ENCODE measurements at places on chromosomes 6 and 20.
A peak's percentile ranks its signal among the peaks of the same experiment; 100 is the strongest.

DNA sequence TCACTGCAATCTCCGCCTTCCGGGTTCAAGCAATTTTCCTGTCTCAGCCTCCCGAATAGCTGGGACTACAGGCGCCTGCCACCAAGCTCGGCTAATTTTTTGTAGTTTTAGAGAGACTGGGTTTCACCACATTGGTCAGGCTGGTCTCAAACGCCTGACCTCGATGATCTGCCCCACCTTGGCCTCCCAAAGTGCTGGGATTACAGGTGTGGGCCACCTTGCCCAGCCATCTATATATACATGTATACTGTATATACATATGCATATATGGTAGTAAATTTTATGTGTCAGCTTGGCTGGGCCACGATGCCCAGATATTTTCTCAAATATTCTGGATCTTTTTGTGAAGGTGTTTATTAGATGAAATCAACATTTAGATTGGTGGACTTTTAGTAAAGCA lies 18.8 kb downstream of the RBL1 start:
- no peak for DNase-seq

GRCh38 chr6:158021376-158021775 lies 39.7 kb downstream of the SYNJ2 start:
- no peak for DNase-seq

GRCh38 chr6:70957284-70957617 lies 391 bp upstream of the B3GAT2 start:
- no peak for DNase-seq

GRCh38 chr6:25341923-25342619 lies 62.9 kb downstream of the CARMIL1 start:
- no peak for DNase-seq

- DNase-seq = peak; percentile 44
Observed at GRCh38 chr6:170266061-170266825, 24.6 kb downstream of the DLL1 start.

DNA sequence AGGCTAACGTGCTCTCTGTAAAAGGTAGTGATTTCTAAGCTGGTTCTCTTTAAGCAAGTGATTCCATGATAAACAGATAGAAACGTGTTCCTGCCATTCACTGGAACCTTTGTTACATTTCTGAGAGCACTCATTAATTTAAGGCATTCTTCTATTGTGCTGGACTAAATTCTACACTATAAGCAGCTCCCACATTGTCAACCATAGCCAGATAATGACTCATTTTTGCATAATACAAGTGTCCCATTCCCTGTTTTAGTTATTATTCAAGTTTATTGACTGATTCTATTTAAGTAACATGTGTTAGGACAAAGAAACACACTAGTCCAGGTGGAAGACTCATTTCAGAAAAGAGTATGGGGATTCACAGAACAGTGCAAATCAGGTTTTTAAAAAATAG lies 13.5 kb upstream of the XRN2 start:
- DNase-seq = no peak

GRCh38 chr20:57323034-57323433 lies 6.6 kb upstream of the SPO11 start:
- no peak for DNase-seq

- no peak for DNase-seq
Observed at GRCh38 chr6:44065443-44066140, 61.7 kb downstream of the MRPL14 start.

DNA sequence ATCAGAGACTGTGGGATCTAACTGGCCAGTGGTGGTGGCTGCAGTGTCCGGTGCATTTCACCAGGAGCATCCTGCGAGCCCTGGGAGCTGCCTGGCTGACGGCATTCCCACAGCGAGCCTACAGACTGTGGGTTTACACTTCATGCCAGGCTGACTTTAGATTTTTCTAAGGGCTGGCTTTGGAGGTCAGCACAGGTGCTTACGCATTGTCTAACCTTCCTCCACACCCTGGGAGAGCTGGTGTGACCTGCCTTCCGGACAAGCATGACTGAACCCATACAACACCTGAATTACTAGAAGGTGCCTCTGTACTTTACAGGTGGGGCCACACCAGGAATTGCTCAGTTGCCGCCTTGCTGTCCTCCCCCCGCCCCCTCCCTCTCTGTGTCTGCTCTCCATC lies 96.2 kb downstream of the RREB1 start:
- no peak for DNase-seq

DNA sequence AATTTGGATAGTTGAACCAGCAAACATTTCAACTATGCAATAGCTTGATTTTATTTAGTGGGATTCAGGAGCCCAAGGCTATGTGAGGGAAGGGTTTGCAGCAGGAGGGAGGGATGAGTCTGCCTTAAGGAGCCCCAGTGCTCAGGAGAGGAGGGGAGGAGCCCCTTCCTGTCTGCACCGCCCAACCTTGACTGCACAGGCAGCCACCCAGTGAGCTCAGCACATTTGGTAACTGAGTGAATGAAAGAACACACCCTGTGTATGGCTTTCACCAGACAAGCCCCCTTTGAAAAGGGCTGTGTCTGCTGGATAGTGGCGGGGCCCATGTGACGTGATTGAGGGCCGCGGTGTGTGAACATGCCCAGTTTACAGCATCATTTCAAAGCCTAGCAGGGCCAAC lies 17.0 kb downstream of the DACT2 start:
- no peak for DNase-seq

- DNase-seq = no peak
Observed at GRCh38 chr6:3159805-3160781, 2.7 kb upstream of the TUBB2A start.

DNA sequence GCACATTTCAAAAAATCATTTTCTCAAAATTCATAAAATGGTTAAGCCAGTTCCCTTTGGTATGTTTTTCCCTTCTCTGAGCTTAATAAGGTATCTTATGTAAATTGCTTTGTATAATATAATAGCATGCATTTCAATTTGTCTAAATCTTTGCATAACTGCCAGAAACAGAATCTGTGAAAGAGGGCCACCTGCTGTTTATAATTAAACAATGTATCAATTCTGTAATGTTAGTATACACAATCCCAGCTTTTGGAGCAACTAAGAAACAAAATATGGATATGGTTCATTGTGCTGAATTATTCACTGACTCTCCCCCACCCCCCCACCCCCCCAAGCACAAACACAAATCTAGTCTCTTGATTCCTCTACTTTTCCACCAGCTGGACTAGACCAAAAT lies 54.8 kb downstream of the GPX5 start:
- peak; percentile 29 for DNase-seq

GRCh38 chr6:86706449-86706848 lies 230.9 kb upstream of the HTR1E start:
- DNase-seq = no peak

DNA sequence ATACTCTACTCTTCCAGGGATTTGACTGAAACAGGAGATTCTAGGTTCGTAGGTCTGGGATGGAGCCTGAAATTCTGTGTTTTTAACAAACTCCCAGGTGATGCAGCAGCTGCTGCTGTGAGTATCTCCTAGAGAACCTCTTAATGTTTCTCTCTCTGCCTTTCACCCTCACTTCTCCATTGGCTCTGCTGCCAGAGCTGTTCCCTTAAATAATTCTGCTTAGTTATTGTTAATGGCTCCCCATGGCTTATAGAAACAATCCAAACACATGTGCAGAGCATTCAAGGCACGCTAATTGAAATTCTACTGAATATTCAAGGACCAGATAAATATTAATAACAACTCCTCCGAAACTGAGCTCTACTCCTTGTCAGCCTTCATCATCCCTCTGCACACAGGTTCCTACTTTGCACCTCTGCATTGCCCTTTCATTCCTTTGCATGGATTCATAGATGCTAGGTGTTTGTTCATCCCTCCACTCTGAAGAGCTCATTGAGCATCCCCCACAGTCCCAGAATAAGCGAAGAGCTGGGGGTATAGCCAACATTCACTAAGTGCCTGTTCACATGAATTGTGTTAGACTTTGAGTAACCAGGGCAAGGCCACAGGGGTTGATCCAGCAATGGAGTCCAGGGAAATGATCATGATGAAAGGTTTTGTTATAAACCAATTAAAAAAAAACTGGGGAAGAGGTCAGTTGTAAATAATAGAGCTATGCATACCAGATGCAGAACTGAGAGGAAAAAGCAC lies 488.4 kb upstream of the JAG1 start:
- DNase-seq = no peak

DNA sequence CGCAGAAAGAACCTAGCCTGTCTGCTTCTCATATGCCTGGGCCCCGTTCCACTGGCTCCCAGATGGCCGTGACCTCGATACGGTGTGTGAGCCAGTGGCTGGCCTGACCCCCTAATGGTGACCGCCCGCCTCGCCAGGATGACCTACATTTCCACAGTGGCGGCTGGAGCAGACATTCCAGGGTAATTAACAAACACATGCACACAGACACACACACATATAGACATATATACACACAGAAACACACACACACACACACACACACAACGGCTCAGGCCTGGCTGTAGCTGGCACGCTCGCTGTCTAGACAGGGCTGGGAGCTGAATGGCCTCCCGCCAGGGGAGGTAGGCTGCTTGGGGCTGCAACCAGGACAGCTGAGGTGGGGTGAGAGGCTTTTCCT lies 227.1 kb downstream of the ANKRD60 start:
- DNase-seq = no peak

GRCh38 chr6:42179945-42180313 lies 6.8 kb downstream of the GUCA1A start:
- no peak for DNase-seq

GRCh38 chr6:37289931-37290330 lies 32.0 kb upstream of the TMEM217 start:
- no peak for DNase-seq

GRCh38 chr20:46111028-46111835 lies 6.9 kb upstream of the CD40 start:
- DNase-seq = no peak

DNA sequence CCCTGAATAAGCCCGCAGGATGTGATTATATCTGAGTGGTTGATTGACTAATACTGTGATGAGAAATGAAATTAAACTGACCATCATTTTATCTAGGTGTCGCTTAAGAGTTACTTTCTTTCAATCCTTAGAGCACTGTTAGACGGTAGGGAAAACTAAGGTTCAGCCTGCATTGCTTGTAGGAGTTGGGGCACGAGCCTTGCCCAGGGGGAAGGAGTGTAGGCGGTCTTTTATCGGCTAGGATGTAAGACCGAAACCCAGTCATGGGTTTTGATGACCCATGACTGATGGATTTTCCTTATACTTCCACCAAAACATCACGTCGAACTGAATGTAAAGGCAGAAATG lies 392 bp upstream of the TASP1 start:
- no peak for DNase-seq

DNA sequence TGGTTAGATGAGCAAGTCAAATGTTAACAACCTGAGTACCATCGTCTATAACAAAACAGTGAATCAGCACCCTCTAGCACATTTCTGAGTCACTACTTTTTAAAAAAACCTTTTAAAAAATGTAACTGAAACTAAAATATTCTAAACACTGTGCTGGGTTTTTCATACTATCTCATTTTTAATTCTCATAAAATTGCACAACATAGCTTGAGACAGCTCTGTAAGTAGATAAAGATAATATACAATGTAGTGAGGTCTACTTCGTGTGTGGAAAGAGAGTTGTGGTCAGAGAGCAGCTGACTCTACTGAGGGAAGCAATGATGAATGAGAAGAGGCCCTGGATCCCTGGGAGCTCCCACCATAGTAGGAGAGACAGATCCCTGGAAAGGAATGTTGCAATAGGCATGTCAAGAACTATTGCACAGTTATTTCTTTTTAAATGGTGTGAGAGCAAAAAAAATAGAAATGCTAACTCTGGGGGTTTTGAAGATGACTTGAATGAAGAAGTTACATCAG lies 13.6 kb upstream of the CALHM6 start:
- no peak for DNase-seq

GRCh38 chr6:137541534-137542063 lies 47.4 kb upstream of the OLIG3 start:
- DNase-seq = no peak

GRCh38 chr6:25089442-25089841 lies 153.7 kb upstream of the RIPOR2 start:
- no peak for DNase-seq

DNA sequence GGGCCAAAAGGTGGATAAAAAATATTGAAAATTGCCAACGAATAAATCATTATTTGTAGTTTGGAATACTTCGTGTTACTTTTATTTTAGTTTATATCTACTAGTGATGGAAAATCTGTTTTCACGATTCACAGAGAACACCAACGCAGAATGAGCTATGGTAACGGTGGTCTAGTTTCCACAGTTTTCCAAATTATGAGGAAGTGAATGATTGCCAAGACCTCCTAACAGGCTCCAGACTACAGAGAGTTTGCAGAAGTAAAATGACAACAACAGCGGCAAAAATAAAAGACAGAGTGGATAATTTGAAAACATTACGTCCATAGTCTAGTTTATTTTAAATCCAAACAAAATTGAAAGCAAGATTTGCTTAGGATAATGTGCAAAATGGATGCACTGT lies 57.0 kb upstream of the AIG1 start:
- no peak for DNase-seq

DNA sequence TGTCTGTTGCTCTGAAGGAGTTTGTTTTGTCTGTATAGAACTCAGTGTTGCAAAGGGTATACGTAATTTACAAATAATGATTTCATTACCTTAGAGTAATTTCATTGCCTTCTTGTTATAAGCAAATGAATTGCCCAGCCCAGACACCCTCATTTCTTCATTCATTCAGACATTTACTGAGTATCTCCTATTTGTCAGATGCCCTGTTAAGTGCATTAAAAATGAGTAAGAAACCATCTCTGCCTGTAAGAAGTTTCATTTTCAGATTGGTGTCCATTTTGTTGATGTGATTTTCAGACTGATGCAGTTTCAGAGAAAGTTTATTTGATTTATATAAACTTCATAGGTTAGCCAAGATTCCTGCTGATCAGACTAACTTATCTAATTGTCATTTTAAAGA lies 429.3 kb downstream of the PHF3 start:
- DNase-seq = no peak

DNA sequence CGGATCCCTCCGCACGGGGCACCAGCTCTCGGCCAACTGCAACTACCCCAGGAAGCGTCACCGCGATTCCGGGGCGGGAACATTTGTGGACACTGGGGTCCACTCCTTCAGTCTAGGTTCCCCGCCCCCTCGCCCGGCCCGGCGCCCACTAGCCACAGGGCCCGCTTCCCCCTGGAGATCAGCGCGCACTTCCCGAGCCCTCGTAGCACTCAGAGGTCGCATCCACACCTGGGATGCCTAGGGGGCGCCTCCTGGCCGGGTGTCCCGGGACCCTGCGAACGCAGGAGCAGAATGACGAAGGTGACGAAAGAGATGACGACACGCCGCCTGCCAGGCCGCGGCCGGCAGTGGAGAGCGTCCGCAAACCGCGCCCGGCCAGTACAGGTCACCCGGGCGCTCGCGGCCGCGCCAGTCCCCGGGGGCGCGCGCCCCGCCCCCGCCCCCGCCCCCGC lies 309 bp upstream of the AIG1 start:
- peak; percentile 43 for DNase-seq

All from NCI-H1105 treated with DMSO at 0.1 percent for 48 hours (cell line).